Spleen (tissue), 13 donors: ENCODE measurements at places on chromosomes 12 and 14.

DNA sequence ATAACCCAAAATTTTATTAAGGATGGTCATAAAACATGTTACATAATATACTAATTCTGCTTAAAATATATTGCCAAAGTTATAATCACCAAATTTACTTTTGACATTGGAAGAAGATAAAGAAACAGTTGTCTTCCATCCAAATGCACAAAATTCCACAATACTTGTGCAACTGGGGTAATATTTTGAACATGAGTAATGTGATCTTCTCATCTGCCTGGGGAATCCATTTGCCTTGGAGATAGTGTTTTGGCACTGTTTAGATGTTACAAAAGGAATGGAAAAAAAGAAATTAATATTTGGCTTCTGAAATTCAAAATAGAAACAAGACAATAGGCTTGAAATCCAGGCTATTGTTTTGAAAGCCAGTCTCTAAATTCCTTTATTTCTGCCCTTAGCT lies 9.1 kb downstream of the GPR19 start:
- H3K4me1 ChIP-seq: peaks cover 2% of the 10 kb centered on the region
- H3K27ac ChIP-seq: no peak overlapping the region
- H3K4me3 ChIP-seq: no peak overlapping the region

- peaks cover 20% of the 10 kb centered on the region for H3K36me3 ChIP-seq
- H3K4me3 ChIP-seq: no peak overlapping the region
Observed at GRCh38 chr12:82473111-82473754, 114.9 kb downstream of the METTL25 start.

DNA sequence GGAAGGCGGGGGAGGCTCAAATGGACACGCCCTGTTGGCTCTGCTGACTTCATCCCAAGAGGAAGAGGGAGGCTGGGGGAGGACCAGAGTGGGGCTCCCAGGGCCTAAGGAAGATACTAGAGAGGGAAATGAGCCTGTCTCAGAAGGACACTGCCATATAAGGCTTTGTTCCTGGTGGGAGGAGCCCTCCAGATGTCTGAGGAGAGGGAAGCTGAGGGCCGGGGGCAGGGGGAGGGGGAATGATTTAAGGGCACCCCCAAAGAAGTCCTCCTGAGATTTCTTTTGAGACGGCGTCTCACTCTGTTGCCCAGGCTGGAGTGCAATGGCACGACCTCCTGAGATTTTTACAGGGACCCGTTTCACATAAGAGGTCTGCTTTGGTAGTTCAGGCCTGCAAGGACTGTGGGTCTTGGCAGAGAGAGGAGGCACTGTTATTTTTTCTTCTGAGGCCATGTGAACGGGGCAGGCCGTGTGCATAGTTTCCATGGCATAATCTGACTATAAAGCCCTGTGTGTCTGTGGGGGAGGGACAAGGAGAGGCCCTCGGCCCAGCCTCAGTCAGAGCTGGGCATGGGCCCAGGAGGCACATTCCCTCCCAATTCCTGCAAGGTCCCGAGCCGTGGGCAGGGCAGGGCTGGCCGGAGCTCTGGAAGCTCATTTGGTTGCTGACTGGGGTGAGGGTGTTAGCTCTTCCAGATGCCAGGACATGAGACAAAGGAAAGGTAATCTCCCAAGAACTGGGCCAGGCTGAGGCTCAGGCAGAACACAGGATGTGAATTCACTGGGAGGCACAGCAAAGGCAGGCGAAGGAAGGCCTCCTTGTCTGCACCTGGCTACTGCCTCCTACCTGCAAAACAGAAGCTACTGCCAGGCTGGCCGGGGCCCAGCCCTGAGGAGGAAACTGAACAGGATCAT lies 22.2 kb upstream of the PLEKHG3 start:
- H3K27ac ChIP-seq: peak overlapping the region; percentile 71
- H3K4me3 ChIP-seq: no peak overlapping the region
- H3K4me1 ChIP-seq: peaks cover 3% of the 10 kb centered on the region

DNA sequence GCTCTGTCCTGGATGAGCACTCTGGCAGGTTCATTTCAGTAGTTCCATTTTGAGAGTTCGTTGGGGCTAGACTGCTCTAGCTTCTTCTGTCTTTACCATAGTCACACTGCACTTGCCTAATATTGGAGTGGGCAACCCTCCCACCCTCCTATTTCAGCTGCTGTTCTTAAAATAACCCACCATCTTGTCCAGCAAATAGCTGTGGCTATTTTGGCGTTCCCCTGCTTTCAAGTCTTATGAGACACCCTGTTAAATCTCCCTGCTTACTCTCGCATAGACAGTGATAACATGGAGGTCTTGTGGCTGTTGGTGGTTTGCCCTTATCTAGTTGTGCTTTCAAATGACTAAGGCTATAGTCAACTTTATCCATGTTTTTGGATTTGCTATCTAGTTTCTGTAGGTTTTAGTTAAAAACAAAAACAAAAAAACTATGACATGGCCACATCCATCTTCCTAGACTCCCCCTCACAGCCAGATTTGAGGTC lies 65.5 kb downstream of the LRP6 start:
- no peaks in the 10 kb centered on the region for H3K27me3 ChIP-seq
- H3K4me3 ChIP-seq: no peak overlapping the region
- no peaks in the 10 kb centered on the region for H3K36me3 ChIP-seq
- no peaks in the 10 kb centered on the region for H3K4me1 ChIP-seq

GRCh38 chr12:69475237-69475975 lies 5.2 kb downstream of the FRS2 start:
- H3K27me3 ChIP-seq: no peaks in the 10 kb centered on the region
- H3K4me1 ChIP-seq: peaks cover 76% of the 10 kb centered on the region
- no peaks in the 10 kb centered on the region for H3K36me3 ChIP-seq
- no peak for DNase-seq

- H3K36me3 ChIP-seq: no peaks in the 10 kb centered on the region
- no peaks in the 10 kb centered on the region for H3K27me3 ChIP-seq
- H3K4me1 ChIP-seq: no peaks in the 10 kb centered on the region
- H3K4me3 ChIP-seq: no peak overlapping the region
- DNase-seq: no peak
Observed at GRCh38 chr12:123779551-123779950, 17.4 kb downstream of the DNAH10 start.

DNA sequence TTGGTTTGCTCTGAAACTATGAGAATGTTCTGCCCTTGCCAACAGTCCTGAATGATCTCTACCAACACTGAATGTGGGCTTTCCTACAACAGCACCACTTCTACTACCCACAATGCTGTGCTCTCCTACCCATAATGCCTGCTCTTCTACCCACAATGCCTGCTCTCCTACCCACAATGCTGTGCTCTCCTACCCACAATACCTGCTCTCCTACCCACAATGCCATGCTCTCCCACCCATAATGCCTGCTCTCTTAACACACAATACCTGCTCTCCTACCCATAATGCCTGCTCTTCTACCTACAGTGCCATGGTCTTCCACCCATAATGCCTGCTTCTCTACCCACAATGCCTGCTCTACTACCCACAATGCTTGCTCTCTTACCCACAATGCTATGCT lies 92.3 kb downstream of the KCNK13 start:
- H3K4me3 ChIP-seq: no peak overlapping the region
- DNase-seq: no peak
- H3K36me3 ChIP-seq: no peaks in the 10 kb centered on the region
- H3K4me1 ChIP-seq: no peaks in the 10 kb centered on the region
- no peaks in the 10 kb centered on the region for H3K27me3 ChIP-seq
- H3K27ac ChIP-seq: no peak overlapping the region

DNA sequence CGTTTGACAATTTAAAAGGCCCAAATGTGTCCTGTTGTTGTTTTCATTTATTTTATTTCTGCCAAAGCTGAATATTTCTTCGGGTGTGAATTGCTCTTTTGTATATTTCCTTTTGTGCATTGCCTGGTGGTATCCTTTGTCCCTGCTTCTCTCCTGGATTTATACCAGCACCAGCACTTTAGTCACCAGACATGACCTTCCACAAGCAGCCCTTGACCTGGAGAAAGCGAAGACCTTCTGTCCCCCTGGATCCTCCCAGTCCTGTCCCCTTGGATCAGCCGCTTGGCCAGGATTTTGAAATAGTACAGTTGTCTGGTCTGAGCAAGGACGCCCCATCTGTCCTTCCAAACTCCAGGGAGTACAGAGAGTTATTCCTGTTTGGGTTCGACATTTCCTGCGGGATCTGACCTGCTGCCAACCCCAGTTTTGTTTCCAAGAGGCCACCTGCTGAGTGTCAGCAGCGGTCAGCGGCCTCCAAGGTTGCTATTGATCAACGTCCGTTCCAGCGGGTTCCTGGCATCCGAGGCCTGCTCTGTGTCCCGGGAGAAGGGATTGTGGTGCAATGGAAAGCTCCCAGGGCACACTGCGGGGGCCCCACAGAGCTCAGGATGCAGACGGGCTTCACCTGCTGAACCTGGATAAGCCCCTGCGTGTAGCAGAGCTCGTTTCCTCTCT lies 45.1 kb upstream of the CHGA start:
- peaks cover 37% of the 10 kb centered on the region for H3K27me3 ChIP-seq
- peak; percentile 85 for DNase-seq
- H3K4me1 ChIP-seq: peaks cover 25% of the 10 kb centered on the region

DNA sequence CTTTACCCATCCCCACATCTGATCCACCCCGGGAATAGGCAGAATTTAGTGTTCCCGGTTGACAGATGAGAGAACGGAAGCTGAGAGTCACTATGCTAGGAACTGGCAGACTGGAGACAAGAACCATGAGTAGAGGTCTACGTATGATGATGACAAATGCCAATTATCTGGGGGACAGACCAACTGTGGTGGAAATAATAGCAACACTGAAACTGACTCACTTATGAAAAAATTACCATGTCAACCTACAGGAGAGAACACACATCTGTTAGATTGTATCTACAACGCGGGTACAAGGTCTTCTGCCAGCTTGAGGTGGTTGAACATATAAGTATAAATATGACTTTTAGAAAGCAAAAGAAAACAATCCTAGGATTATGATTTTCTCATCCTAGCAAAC lies 15.4 kb upstream of the SELPLG start:
- no peak overlapping the region for H3K4me3 ChIP-seq
- no peak for DNase-seq
- H3K36me3 ChIP-seq: no peaks in the 10 kb centered on the region
- no peaks in the 10 kb centered on the region for H3K27me3 ChIP-seq
- H3K27ac ChIP-seq: peak overlapping the region; percentile 58

DNA sequence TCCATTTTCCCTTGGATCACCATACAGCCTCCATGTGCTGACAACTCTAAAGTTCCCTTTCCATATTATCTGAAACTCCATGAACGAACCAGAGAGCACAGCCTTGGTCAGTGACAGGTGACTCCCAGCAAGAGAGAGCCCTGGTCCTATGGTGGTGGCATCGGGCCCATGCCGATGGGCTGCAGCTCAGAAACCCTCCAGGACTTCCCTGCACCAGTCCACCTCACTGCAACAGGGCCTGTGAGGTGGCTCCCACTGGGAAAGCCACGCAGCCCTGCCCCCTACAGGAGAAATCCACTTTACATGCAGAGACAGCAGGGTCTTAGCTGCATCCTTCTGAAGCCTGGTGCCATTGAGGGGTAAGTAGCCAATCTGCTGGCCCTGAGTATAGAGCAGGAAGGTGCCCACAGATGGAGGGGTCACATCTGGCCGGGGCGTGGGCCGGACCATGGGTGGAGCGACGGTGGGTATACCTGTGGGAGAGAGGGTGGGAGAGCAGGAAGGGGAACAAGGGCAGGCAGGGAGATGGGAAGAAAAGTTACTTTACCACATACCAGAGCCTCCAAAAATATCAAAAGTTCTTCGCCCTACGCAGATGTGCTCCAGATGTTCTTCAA lies 24.7 kb downstream of the RTRAF start:
- H3K27ac ChIP-seq: no peak overlapping the region
- no peak for DNase-seq
- no peaks in the 10 kb centered on the region for H3K4me1 ChIP-seq
- H3K4me3 ChIP-seq: no peak overlapping the region
- no peaks in the 10 kb centered on the region for H3K27me3 ChIP-seq

DNA sequence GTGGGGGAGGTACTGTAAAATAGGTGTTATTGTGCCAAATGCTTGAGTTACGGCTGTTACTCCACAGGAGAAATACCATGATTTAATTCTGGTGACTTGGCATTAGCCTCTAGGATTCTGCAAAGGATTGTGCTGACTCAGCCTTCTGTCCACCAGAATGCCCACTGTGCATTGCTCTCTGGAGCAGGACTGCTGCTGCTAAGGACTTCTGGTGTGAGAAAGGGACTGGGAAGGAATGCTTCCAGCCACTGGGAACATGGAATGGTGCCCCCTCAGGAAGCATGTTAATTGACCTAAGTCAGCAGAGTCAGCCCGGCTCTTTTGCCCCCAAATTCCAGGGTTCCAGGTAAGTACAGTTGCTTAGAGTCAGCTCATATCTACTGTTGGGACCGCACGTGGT lies 32.9 kb downstream of the ZFHX2 start:
- H3K36me3 ChIP-seq: no peaks in the 10 kb centered on the region
- DNase-seq: no peak
- no peaks in the 10 kb centered on the region for H3K27me3 ChIP-seq

DNA sequence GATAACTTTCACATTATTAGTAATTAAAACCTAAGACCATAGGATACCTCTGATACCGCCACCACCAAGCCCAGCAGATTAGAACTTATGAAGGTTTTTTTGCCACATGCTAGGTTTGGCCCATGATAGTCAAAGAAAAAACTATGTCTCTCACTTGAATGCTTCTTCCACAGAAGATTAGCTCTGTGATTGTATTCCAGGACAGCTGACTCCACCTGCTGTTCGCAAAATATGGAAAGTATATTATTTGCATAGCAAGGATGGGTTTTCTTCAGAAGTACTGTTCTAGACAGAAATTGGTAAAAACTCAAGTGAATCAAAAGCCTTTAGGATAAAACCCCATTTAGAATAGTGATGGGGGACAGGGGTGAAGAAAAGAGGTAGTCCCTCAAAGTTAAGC lies 42.2 kb downstream of the PPFIBP1 start:
- H3K4me1 ChIP-seq: no peaks in the 10 kb centered on the region
- no peak overlapping the region for H3K4me3 ChIP-seq
- H3K27me3 ChIP-seq: no peaks in the 10 kb centered on the region
- H3K36me3 ChIP-seq: no peaks in the 10 kb centered on the region
- no peak overlapping the region for H3K27ac ChIP-seq
- DNase-seq: no peak

DNA sequence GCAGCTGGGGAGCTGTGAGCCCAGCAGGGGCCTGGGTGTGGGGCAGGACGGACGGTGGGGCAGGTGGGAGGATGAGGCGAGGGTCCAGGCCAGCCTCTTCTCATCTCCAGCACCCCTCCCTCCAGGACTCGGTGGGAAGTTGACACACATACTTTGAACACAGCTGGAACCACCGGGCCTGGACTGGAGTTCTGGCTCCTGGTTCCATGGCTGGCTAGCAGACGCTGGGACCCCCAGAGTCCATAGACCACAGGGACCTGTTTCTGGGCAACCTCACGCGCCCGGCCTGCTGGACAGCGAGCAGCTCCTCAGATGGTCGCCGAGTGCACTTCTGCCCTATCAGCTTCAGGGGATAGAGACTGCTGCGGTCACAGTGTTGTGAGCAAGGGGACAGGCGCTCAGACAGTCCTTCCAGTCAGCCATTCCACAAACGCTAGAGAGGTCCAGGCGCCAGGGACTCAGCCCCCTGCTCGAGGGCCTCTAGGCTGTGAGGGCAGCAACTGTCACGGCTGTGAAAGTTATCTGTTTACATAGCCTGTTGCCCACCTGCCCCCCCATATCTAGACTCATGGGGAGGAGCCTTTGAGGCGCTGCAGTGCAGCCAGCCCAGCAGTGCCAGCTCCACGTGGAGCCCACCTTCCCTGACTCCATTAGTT lies 25.2 kb downstream of the TCHP start:
- H3K27me3 ChIP-seq: no peaks in the 10 kb centered on the region
- no peaks in the 10 kb centered on the region for H3K36me3 ChIP-seq
- H3K27ac ChIP-seq: no peak overlapping the region

GRCh38 chr12:82635263-82635662 lies 51.4 kb upstream of the TMTC2 start:
- H3K4me3 ChIP-seq: no peak overlapping the region
- H3K36me3 ChIP-seq: no peaks in the 10 kb centered on the region
- H3K4me1 ChIP-seq: no peaks in the 10 kb centered on the region
- DNase-seq: no peak
